ENCODE measurements at places on chromosomes 6 and 20. TPM values are rescaled to one million over a fixed set of nuclear protein-coding genes. Genes with fewer than 3 reads are reported as not detected.

DNA sequence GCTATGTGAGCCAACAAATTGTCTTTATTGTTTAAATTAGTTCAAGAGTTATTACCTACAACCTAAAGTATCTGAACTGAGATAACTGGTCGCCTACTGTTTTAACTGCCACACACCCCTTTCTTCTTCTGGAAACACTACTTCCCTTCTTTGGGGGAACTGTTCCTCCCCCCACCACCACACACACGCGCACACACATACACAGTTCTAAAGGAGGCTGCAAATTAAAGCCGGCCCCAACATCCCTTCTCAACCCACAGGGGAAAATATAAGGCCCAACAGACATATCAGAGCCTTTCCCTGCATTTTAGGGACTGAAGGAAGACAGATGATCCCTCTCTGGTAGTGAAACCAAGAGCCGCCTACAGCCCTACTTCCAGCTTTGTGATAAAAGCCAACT, 348.0 kb upstream of the JARID2 start:
- DNase-seq = no peak
- H3K4me3 ChIP-seq = no peak overlapping the region
- no peaks in the 10 kb centered on the region for H3K4me1 ChIP-seq
- H3K36me3 ChIP-seq = no peaks in the 10 kb centered on the region
- H3K27me3 ChIP-seq = no peaks in the 10 kb centered on the region

Gene POPDC3
- total RNA-seq = not detected

DNA sequence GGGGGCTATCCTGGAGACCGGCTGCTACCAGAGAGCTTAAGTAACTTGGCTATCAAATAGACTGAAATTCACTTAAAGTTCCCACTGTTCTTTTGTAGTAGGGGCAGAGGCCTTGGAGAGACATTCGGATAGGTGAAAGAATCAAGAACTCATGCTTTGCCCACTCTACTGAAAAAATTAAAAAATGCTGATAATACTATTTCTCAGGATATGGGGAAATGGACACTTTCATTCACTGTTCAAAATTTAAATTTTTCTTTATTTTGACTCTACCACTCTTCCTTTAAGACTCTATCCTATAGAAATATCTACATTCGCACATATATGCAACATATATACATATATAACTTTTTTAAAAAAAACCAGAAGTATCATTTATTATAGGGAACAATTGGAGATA, 117.8 kb upstream of the CHD6 start:
- no peaks in the 10 kb centered on the region for H3K36me3 ChIP-seq
- no peak overlapping the region for H3K27ac ChIP-seq
- no peak for DNase-seq
- H3K4me1 ChIP-seq = no peaks in the 10 kb centered on the region
- no peak overlapping the region for H3K4me3 ChIP-seq

- H3K27ac ChIP-seq = peak overlapping the region; percentile 66
- H3K4me1 ChIP-seq = peaks cover 48% of the 10 kb centered on the region
- peak overlapping the region; percentile 85 for H3K4me3 ChIP-seq
- peak; percentile 37 for DNase-seq
Measured at GRCh38 chr6:3162565-3163247, 5.4 kb upstream of the TUBB2A start.

DNA sequence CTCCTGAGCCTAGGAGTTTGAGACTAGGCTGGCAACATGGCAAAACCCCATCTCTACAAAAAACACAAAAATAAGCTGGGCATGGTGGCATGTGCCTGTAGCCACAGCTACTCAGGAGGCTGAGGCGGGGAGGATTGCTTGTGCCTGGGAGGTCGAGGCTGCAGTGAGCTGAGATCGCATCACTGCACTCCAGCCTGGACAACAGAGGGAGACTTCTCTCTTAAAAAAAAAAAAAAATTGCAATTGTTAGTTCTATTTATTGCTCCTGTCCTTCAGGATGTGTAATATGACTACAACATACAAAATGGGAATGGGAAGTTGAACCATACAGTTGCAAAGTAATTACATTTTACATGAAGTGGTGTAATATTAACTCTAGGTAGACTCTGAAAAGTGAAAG, 8.1 kb upstream of the AARS2 start:
- peaks cover 7% of the 10 kb centered on the region for H3K27me3 ChIP-seq
- no peak overlapping the region for H3K27ac ChIP-seq
- H3K36me3 ChIP-seq = no peaks in the 10 kb centered on the region
- H3K4me3 ChIP-seq = no peak overlapping the region

DNA sequence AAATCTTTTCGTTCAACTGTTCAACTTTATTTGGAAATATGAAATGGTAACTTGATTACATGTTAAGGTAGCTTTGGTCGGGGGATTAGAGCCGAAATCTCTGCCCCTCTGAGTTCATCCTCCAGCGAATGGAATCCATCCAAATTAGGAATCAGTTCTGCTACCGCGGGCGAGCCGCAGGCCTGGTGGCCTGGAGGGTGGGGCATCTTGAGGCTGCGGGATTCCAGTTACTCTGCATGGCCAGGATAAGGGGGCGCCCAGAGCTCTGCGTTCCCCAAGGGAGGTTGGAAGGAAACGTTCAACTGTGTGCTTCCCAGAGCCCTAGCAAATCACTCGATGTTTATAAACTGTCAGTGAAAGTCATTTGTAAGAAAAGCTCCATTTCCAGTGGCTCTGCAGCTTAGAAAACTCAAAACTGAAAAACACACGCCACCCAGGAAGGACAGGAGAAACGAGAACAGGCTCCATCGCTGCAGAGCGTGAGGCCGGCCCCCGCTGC, 262.2 kb downstream of the TAF4 start:
- H3K27ac ChIP-seq = no peak overlapping the region
- no peaks in the 10 kb centered on the region for H3K36me3 ChIP-seq
- DNase-seq = no peak
- peaks cover 39% of the 10 kb centered on the region for H3K27me3 ChIP-seq

Gene HNF4A
- 0.16 TPM for total RNA-seq

GRCh38 chr6:147674794-147675193, 166.3 kb downstream of the SAMD5 start:
- no peak overlapping the region for H3K4me3 ChIP-seq
- no peaks in the 10 kb centered on the region for H3K4me1 ChIP-seq
- H3K27ac ChIP-seq = no peak overlapping the region
- DNase-seq = no peak
- no peaks in the 10 kb centered on the region for H3K36me3 ChIP-seq

GRCh38 chr6:35894776-35895175, 26.1 kb downstream of the SRPK1 start:
- H3K27ac ChIP-seq = no peak overlapping the region
- no peaks in the 10 kb centered on the region for H3K27me3 ChIP-seq
- no peak overlapping the region for H3K4me3 ChIP-seq
- H3K36me3 ChIP-seq = peaks cover 9% of the 10 kb centered on the region
- H3K4me1 ChIP-seq = no peaks in the 10 kb centered on the region

- H3K36me3 ChIP-seq = no peaks in the 10 kb centered on the region
- H3K4me3 ChIP-seq = no peak overlapping the region
- peaks cover 2% of the 10 kb centered on the region for H3K27me3 ChIP-seq
Measured at GRCh38 chr20:44754554-44754953, 8.9 kb downstream of the KCNK15 start.

GRCh38 chr6:2790588-2791449, 25.6 kb downstream of the WRNIP1 start:
- peaks cover 21% of the 10 kb centered on the region for H3K4me1 ChIP-seq
- no peaks in the 10 kb centered on the region for H3K27me3 ChIP-seq
- H3K27ac ChIP-seq = no peak overlapping the region
- peak; percentile 23 for DNase-seq

DNA sequence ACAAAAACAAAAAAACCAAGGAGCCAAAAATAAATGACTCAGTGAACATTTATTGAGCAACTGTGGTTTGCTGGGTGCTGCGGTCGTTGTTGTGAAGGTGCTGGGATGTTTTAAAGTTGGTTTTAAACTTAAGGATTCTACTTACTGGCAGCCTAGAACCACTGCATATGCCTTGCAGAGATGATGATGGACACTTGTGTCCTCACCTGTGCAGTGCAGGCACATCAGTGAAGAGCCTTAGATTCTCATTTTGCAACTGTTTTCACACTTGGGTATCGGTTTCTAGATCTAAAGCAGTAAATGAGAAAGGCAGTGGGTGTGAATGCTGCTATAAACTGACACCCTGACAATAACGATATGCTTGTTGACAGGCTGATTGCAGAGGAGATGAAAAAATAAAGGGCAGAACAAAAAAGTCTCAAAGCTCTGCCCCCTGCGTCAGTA, 68.8 kb downstream of the UTRN start:
- peaks cover 39% of the 10 kb centered on the region for H3K4me1 ChIP-seq
- DNase-seq = no peak
- H3K36me3 ChIP-seq = no peaks in the 10 kb centered on the region
- no peaks in the 10 kb centered on the region for H3K27me3 ChIP-seq

DNA sequence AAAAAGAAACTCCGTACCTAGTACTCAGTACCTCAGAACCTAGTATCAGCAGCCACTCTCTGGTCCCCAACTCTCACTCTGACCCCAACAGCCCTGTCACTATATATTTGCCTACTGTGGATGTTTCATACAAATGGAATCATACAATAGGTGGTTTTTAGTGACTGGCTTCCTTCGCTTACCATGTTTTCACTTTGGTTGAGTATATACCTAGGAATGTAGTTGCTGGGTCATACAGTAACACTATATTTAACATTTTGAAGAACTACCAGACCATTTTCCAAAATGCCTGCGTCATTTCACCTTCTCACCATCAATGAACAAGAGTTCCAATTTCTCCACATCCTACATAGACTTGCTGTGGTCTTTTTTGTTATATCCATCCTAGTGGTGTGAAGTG, 283.2 kb downstream of the GMDS start:
- H3K4me3 ChIP-seq = no peak overlapping the region
- DNase-seq = no peak
- H3K27me3 ChIP-seq = no peaks in the 10 kb centered on the region
- H3K4me1 ChIP-seq = no peaks in the 10 kb centered on the region
- no peaks in the 10 kb centered on the region for H3K36me3 ChIP-seq

GRCh38 chr20:50323209-50323608, 132.6 kb downstream of the CEBPB start:
- H3K36me3 ChIP-seq = no peaks in the 10 kb centered on the region
- no peaks in the 10 kb centered on the region for H3K4me1 ChIP-seq
- H3K27ac ChIP-seq = no peak overlapping the region
- peaks cover 23% of the 10 kb centered on the region for H3K27me3 ChIP-seq

Gene ANGPT4
- not detected for total RNA-seq

Gene SCGN
- total RNA-seq = not detected

Gene CST1
- total RNA-seq = not detected

Gene RUNX2
- 24.5 TPM for total RNA-seq

- H3K27ac ChIP-seq = no peak overlapping the region
- no peaks in the 10 kb centered on the region for H3K4me1 ChIP-seq
- H3K27me3 ChIP-seq = no peaks in the 10 kb centered on the region
- H3K4me3 ChIP-seq = no peak overlapping the region
- no peaks in the 10 kb centered on the region for H3K36me3 ChIP-seq
Measured at GRCh38 chr20:10864076-10864672, 190.4 kb upstream of the JAG1 start.

DNA sequence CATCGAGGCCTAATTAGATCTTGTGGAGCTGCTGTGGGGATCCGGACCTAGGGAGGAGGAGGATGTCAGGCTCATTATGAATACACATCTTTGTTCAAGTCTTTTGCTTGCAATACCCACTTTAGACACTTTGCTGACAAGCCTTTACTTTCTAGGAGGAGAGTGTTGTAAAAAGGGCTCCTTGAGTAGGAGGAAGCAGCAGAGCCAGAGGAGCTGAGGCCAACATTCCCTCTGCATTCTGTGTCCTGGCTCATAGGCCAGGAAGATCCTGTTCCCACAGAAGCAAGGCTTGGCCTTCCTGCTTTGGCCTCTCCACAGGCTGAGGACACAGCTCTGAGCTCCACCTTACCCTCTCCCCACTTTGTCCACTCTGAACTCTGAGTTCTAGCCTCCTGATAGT, 67.1 kb downstream of the TPD52L1 start:
- DNase-seq = no peak
- no peak overlapping the region for H3K27ac ChIP-seq
- H3K36me3 ChIP-seq = no peaks in the 10 kb centered on the region
- no peak overlapping the region for H3K4me3 ChIP-seq
- H3K4me1 ChIP-seq = no peaks in the 10 kb centered on the region

Gene USP49
- 2.5 TPM for total RNA-seq

DNA sequence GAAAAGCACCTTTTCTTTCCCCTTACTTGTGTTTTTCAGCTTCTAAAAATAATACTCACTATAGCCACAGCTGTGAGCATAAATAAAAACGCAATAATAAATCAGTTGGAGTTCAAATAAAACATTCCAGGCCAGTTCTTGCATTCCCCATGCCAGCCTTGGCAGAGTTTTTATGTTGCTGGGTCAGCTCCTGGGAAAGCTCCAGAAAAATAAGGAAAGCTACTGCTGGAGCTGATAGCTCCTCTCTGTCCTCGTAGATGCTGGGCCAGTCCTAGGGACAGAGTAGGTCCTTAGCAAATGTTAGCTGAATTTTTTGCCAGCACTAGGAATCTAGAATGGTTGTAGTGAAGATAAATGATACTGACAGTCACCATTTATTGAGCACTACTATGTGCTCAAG, 389.0 kb upstream of the SYNCRIP start:
- no peaks in the 10 kb centered on the region for H3K4me1 ChIP-seq
- no peak for DNase-seq
- no peak overlapping the region for H3K4me3 ChIP-seq
- H3K27me3 ChIP-seq = no peaks in the 10 kb centered on the region

DNA sequence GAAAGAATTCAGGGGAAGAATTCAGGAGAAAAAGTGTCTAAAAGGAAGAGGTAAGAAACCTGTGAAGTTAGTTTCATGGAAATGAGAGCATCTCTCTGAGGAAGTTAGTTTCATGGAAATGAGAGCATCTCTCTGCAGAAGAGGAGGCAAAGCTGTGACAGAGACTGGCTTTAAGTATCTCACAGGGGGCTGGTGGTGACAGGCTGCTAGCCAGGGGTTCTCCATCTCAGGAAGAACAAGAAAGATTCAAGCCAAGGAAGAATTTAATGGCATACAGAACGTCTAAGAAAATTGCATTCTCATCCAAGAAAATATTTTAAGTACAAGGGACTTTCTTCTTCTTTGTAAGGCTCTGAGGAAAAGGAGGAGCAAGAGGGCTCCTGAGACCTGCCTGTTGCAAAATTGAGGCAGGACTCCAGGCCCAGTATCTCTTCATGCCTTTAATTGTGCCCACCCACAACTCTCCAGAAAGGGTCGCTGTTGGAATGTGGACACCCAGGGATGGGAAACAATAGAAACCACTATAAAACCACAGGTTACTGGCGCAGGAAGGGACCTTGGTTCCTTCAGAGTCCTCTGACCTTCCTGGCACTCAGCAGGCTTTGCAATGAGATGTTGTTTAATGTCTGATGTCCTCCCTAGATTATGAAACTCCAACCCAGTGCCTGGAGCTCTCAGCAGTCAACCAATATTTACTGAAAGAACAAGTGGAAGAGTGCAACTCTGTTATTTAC, 136.8 kb downstream of the FNDC1 start:
- H3K27me3 ChIP-seq = peaks cover 2% of the 10 kb centered on the region
- no peaks in the 10 kb centered on the region for H3K4me1 ChIP-seq
- H3K27ac ChIP-seq = no peak overlapping the region
- no peak for DNase-seq
- no peaks in the 10 kb centered on the region for H3K36me3 ChIP-seq

Gene SLC26A8
- not detected for total RNA-seq
